Immature natural killer cell (primary cell): ENCODE measurements at places on chromosomes 16 and 17.

GRCh38 chr16:50957056-50957455, 194.0 kb downstream of the SALL1 start:
- DNase-seq, result no peak

GRCh38 chr16:81277541-81278080, 37.2 kb upstream of the GAN start:
- DNase-seq, result no peak

GRCh38 chr17:9971991-9972390, 66.9 kb upstream of the RCVRN start:
- no peak for DNase-seq

DNA sequence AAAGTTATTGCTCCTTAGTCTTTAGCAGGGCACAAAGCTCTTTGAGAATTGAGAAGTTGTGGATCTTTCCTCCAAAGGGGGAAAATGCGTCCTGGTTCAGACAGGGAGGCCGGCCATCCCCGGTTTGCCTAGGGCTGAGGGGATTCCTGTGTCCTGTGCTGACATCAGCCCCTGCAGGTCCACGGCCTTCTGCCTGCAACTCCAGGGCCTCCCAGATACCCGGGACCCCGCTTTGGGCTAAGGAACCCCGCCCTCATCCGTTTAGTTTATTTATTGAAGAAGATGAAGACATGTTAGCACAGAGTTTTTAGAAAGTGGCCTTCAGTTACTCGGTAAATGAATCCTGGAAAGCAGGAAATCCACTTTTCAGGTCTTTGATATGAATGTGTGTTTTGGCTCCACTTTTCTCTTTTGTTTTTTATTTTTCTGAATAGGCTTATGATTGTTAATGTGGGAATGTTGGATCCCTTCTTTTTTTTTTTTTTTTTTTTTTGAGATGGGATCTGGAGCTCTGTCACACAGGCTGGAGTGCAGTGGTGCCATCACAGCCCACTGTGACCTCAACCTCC, 65.6 kb downstream of the CRISPLD2 start:
- DNase-seq, result no peak

DNA sequence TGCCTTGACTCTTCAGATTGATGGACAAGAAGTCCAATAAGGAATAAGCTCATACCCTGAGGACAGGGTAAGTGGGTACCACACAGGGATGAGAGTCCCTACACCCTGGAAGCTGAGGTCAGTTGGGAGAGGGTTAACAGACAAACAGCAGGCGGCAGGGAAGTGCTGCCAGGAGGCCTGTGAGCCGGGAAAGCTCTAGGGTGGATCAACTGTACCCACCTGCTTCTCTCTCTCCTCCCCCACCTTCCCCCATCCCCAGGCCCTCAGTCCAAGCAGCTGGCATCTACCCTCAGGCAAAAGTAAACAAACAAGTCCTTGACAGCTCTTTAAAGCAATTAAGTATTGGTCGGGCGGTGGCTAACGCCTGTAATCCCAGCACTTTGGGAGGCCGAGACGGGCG, 20.7 kb upstream of the MYLK3 start:
- no peak for DNase-seq

DNA sequence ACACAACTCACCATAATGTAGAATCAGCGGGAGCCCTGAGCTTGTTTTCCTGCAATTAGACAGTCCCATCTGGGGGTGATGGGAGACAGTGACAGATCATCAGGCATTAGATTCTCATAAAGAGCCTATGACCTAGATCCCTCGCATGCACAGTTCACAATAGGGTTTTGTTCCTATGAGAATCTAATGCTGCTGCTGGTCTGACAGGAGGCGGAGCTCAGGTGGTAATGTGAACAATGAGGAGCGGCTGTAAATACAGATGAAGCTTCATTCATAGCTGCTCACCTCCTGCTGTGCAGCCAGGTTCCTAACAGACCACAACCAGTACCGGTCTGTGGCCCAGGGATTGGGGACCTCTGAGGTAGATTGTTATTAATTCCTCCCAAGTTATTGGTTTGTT, 2.9 kb upstream of the DOK4 start:
- DNase-seq, result no peak

DNA sequence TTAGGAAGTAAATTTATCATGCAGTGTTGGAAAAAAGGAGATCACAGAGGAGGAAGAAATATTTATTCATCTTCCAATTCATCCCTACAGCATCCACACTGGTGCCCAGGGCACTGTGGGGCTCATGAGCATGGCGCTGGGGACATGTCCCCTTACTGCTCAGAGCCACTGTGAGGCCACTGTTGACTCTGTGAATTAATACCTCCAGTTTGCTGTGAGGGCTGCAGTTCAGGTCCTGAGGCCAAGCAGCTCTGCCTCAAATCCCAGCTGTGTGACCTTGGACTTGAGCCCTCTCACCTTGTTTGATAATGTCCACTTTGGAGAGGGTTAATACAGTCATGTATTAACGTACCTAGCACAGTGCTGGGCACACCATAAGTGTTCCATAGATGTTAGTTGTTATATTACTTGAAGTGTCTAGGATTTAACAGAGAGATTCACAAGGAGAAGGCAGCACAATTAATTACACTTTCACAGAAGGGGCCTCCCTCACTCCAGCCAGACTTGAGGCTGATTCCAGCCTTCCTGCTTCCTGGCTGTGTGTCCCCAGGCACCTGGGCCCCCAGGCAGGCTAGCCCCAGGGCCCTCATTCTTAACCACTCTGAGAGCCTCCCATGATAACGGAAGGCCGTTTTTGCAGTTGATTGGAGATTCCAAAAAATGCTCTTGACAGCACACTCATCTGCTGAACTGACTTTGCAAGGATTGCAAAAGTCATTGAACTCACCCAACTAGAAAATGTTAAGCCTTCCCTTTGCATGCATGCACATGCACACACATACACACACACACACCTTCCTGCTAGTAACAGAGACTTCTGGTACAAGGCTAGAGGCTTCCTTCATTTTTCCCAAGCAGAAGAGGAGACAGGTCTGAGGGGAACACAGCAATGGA, 29.4 kb downstream of the KATNIP start:
- DNase-seq, result no peak

DNA sequence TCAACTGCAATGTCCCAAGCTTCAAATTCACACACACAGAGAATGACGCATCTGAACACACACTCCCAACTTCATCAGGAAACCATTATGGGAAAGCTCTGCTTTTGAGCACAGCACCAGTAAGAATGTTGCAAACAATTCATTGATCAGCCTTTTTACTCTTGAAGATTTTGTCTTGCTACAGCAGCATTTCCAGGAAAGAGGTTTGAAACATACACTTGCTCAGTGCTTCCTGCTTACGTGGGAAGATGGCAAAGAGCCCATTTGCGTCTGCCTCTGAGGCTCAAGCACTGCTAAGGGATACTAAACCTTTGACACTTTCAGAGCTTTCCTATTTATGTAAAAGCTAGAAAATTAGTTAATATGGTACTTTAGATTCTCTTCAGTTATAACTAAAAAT, 77.2 kb upstream of the MON1B start:
- DNase-seq, result no peak

- peak; percentile 80 for DNase-seq
These were observed 3.0 kb downstream of the ALDH3A1 start for GRCh38 chr17:19744922-19745757.

- DNase-seq, result no peak
These were observed 73.2 kb downstream of the ZNF18 start for GRCh38 chr17:11924076-11924475.

GRCh38 chr17:17057057-17057551, 14.8 kb downstream of the MPRIP start:
- no peak for DNase-seq

DNA sequence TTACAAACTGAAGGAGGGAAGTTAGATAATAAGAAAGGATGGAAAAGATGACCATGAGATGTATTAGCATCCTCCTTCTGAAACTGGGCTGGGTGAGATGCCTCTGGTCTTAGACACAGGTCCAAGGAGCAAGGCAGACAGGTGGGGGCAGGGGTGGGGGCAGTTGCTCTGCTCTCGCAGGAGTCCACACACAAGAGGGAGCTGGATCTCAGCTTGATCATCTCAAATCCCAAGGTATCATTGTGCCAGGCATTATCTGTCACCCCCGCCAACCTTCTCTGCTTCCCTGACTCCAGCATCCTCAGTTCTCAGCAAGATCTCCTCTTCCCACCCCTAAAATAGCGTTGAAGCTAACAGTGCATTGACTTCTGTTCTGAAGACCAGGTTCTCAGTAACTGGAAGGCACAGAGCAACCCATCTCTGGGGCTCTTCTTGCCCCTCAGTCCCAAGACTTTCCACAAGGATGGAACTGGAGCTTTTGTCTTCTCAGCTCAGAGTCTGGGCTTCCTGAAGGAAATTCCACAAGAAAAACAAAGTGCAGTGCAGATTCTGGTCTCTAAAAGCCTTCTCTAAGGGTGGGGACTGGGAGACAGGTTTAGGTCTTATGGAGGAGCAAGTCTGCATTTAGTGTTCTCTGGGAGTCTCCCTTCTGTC, 1.6 kb downstream of the FLOT2 start:
- no peak for DNase-seq

- no peak for DNase-seq
These were observed 32.7 kb downstream of the ITGB3 start for GRCh38 chr17:47286198-47286914.

- no peak for DNase-seq
These were observed 39.5 kb downstream of the CLUH start for GRCh38 chr17:2672026-2672425.

DNA sequence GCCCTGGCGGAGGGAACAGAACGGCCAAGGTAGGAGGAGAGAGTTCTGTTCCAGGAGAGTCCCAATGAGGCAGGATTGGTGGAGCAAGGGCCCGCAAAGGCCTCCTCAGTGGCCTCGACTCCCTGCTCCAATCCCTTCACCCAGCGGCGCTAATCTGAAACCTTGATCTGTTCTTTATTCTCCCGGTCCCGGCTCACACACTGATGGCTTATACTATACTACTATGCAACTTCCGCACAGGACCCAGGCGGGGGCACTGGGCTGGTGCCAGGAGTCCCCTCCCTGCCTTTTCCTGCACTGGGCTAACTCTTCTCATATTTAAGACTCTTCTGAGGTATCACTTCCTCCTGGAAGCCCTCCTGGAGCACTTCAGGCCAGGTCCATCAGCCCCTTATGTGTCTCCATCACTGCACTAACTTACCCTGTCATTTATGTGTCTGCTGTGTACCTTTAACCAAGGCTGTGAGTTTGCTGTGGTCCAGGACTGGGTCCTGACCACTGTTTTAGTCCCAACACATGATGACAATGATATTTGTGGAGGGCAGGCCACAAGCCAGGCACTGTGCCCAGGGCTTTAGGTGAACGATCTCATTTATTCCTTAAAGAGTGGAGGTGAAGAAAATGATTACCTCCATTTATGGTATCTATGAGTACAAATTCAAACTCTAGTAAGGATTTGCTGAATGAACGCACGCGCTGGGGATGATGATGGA, 6.8 kb downstream of the CCDC102A start:
- DNase-seq, result no peak

- no peak for DNase-seq
These were observed 147.0 kb downstream of the ENGASE start for GRCh38 chr17:79221597-79221996.

GRCh38 chr16:4489030-4489429, 12.8 kb downstream of the HMOX2 start:
- no peak for DNase-seq

DNA sequence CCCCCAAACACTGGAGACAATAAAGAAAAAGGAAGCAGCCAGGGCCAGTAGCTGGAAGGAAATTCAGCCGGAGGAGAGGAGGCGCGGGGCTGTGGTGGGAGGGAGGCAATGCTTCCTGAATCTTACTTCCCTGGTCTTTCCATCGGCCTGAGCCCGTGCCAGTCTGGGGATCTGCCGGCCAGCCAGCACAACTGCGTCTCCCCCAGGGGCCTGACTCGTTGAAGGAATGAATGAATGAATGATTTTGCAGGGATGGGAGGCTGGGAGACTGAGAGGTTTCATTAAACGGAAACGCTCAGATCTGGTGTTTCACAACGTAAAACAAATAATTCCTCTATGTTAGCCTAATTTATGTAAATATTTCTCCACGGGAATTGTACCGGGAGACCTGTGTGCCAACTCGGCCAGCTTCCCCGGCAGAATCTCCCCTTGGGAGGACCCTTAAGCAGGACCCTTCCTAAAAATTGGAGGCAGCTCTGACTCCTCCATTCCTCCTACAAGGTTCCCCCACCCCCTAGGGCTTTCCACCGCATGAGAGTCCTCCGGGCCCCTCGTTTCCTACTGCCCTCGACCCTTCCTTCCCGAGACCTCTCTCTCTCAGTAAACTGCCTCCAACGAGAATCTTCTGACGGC, 1.3 kb upstream of the BAIAP2 start:
- no peak for DNase-seq

DNA sequence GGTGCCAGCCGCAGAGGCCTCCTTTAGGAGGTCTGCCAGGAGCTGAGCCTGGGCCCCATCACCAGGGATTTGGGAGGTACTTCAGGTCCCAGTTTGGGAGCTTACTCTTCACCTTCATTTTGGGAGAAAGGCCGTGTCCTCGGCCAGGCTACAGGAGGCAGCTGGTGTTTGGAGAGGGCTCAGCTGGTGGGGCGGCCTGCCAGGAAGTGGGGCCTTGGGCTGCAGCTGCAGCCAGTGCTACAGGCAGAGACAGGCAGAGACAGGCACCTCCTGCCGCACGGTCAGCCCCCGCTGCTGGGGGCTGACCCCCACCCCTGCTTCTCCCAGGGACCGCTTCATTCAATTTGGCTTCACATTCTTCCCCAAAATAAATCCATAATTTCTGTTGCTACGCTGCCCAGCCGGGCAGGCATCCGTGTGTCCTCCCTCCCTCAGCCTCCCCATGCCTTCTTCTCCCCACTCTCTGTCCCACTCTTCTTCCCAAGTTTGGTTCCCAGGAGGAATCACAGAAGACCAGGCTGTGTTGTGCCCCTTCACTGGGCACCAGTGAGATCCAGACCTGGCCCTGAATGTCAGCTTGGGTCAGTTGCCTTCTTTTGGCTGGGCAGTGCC, 6.1 kb downstream of the TMEM235 start:
- no peak for DNase-seq

GRCh38 chr17:75228305-75228704, 22.8 kb downstream of the NUP85 start:
- DNase-seq, result no peak
